CD14-positive monocyte (primary cell): ENCODE measurements at places on chromosomes 5 and 9. TPM values are rescaled to one million over a fixed set of nuclear protein-coding genes. Genes with fewer than 3 reads are reported as not detected.

DNA sequence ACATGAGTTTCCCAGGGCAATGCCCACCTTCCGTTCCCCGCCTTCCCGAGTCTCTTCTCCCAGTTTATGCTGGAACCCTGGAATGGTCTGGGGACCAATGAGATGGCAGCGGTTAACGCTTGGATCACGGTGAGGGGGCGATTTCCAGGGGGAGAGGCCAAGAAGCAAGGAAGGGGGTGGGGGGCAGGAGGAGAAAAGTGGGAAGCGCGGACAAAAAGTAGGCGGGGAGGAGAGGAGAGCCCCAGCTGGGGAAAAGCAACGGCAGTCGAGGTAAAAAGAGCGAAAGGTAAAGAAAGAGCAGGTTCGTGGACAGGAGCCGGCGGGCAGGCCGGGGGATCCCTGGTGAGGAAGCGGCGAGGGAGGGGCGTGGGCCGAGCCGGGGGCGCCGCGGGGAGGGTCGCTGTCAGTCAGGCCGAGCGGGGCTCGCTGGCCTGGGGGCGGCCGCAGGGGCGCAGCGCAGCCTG is 508 bp upstream of the SNCAIP start:
- DNase-seq, result no peak

DNA sequence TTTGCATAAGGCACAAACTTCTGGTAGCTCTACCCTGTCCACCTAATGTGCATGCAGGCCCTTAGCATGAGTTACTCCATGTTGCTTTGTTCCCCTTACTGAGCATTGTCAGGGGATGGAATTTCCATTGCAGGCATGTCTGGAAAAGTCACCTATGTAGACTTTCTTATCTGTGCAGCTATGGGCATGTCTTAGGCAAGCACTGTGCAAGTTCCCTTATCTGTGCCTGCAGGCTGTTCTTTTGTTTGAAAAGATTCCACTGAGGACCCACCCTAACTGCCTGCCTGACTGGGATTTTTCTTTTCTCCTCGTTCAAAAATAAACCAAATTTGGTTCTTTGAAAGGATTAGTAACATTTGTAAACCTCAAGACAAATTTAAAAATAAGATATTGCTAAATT is 587.0 kb downstream of the CDH18 start:
- no peak for DNase-seq

DNA sequence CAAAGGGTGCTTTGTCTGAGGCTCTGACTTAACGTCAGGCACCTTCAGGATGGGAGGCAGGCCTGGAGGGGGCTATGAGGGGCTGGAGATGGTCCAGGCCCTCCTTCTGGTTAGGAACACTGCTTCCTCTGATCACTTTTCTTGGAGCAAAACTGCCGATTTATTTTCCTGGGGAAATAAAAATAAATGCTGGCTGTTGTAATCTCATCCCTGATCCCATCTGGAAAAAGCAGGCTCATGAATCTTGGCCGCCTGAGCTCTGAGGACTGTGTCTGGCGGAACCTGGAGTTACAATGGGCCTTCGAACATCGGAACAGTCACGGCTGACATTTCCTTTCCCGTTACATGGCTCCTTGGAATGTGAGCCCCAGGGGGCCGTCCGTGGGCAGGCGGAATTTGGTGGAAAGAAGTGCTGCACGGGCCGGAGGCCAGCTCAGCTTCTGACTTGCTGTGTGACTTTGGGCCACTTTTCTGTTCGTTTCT is 157.8 kb downstream of the RGS3 start:
- no peak for DNase-seq

DNA sequence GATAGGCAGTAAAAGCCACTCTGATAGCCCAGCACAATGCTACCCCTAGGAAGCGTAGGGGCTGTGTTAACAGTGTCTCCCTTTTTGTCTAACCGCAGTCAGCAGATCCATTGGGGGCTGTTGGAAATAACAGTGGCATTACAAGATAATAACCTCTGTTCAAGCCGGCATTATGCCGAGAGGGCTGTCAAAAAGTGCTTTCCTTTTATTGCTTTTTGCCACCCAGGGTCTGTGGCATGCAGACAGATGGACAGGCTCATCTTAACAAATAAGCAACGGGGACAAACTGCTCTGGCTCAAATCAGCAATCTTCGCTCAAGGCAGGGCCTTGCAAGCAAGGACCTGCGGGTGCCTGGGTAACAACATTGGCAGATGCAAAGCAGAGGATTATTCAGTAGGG is 123.3 kb downstream of the TLR4 start:
- DNase-seq, result no peak

DNA sequence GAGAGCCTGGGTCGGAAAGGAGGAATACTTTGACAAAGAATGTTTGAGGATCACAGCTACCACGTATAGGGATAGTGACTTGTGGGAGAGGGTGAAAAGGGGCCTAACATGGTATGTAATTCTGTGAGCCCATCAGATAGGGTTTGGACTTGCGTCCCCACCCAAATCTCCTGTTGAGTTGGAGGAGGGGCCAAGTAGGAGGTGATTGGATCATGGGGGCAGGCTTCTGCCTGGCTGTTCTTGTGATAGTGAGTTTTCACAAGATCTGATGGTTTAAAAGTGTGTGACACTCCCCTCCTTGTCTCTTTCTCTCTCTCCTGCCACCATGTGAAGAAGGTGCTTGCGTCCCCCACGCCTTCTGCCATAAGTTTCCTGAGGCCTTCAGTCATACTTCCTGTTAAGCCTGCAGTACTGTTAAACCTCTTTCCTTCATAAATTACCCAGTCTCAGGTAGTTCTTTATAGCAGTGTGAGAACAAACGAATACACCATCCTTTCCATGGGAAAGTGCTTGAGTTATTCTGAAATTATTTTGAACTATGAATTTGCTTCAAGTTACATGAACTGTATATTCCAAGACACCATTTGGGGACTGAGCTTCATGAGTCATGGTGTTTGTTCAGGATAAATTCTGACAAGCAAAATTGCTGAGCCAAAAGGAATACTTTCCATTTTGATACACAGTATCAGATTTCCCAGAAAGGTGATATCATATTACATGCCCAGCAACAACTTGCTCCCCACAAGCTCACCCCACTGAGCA is 68.8 kb upstream of the SSBP2 start:
- no peak for DNase-seq

- DNase-seq, result no peak
Measured at GRCh38 chr5:136439367-136439766, 74.0 kb upstream of the TRPC7 start.

DNA sequence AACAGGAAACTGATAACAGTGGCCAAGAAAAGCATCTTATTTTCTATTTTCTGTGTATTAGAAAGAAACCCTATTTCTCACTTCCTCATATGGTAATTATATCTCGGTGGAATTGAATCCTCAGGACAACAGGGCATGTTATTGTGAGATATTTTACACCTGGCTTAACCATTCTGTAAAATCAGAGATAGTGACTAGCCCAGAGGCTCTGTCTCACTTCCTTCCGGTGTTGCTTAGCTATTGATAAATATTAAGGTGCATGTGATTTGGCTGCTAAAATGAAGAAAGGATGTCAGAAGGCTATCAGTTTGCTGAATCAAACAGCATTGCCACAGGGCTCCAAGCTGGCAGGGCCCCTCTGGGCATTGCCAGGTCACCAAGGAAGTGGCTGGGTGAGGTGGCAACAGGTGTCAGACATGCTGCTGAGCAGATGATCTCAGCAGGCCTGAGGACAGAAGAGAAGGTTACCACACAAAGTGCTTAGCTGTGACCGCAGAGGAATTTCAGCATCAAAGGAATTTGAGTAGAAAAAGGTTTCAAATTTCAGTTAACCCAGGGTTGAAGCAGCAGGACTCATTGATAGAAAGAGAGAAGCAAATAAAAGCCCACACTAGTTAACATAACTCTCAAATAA is 330.7 kb downstream of the PDE4D start:
- DNase-seq, result no peak

DNA sequence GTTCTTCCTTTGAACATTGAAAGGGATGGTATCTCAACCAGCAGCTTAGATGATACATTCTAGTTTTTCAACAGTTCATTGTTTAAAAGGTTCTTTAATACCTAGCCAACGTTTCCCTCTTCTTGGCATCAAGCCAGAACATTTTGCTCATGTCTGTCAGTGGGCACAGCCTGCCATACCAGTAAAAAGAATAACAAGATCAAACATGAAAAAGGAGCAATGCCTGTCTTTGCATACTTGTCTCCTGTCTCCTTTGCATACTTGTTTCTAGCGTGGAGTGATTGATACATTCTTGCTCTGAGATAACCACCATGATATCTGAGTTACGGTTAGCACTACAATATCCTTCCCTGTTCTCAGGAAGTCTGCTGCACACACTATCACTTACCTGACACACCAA is 248.6 kb upstream of the DAPK1 start:
- DNase-seq, result no peak

- no peak for DNase-seq
Measured at GRCh38 chr5:14237317-14238086, 94.4 kb downstream of the TRIO start.

GRCh38 chr5:107523029-107523680 is 147.6 kb downstream of the EFNA5 start:
- DNase-seq, result no peak

DNA sequence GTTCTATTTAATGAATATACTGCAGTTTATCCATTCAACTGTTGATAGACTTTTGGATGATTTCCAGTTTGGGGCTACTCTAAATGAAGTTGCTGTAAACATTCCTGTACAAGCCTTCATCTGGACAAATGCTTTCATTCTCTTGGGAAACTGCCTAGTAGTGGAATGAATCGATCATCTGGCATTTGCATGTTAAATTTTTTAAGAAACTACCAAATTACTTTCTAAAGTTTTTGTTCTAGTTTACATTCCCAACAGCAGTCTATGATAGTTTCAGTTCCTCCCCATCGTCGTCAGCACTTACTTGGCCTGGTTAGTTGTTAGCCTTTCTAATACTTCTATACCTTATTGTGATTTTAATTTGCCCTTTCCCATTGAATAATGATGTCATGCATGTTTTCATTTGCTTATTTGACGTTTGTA is 306.3 kb downstream of the FER start:
- DNase-seq, result no peak

GRCh38 chr5:53130266-53130665 is 20.7 kb upstream of the MOCS2 start:
- no peak for DNase-seq

DNA sequence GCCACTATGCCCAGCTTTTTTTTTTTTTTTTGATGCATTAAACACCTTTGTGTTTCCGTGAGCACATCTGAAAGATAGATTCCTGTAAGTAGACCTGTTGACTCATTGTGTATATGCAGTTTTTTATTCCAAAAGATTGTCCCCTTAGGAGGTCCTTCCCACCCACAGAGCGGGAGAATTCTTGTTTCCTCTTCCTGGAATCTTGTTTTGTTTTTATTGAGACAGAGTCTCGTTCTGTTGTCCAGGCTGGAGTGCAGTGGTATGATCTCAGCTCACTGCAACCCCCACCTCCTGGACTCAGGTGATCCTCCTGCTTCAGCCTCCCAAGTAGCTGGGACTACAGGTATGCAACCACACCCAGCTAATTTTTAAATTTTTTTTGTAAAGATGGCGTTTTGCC is 7.6 kb downstream of the PTPA start:
- DNase-seq, result no peak

Gene TRAF1
- polyA plus RNA-seq, result 12.0 and 22.8 TPM in 2 replicates

Gene PCDHB11
- polyA plus RNA-seq, result not detected

Gene ACOT12
- polyA plus RNA-seq, result not detected in 2 replicates

Gene CRAT
- polyA plus RNA-seq, result 12.2 TPM
